GM23248 (cell line): ENCODE measurements at places on chromosomes 7 and 10. TPM values are rescaled to one million over a fixed set of nuclear protein-coding genes. Genes with fewer than 3 reads are reported as not detected.

The TSPAN13 gene
- polyA plus RNA-seq, result 9.0 and 10.2 TPM in 2 replicates

The SMIM30 gene
- polyA plus RNA-seq, result 99.7 and 106 TPM in 2 replicates

The LBX1 gene
- not detected in 2 replicates for polyA plus RNA-seq

The CNPY1 gene
- not detected in 2 replicates for polyA plus RNA-seq

The MOGAT3 gene
- polyA plus RNA-seq, result not detected in 2 replicates

The UPK3B gene
- not detected in 2 replicates for polyA plus RNA-seq

The AGR2 gene
- not detected in 2 replicates for polyA plus RNA-seq

The IRF5 gene
- polyA plus RNA-seq, result 0.14 and 0.16 TPM in 2 replicates

The DNAH11 gene
- 0.91 and 1.3 TPM in 2 replicates for polyA plus RNA-seq

The NUTM2E gene
- not detected in 2 replicates for polyA plus RNA-seq

The PDK4 gene
- 1.2 and 1.4 TPM in 2 replicates for polyA plus RNA-seq

The ELFN1 gene
- polyA plus RNA-seq, result 0.13 and 0.19 TPM in 2 replicates

The SPDYE5 gene
- 0.38 and 0.74 TPM in 2 replicates for polyA plus RNA-seq

The VSTM4 gene
- polyA plus RNA-seq, result 12.3 and 12.4 TPM in 2 replicates

The AS3MT gene
- 0.49 and 1.2 TPM in 2 replicates for polyA plus RNA-seq

The HUS1 gene
- polyA plus RNA-seq, result 23.5 and 25.5 TPM in 2 replicates

The AQP1 gene
- polyA plus RNA-seq, result 0.33 and 0.34 TPM in 2 replicates

The GFRA1 gene
- 5.2 and 6.7 TPM in 2 replicates for polyA plus RNA-seq

The THNSL1 gene
- polyA plus RNA-seq, result 4.4 and 5.2 TPM in 2 replicates
